ENCODE measurements at places on chromosomes 6 and 20. TPM values are rescaled to one million over a fixed set of nuclear protein-coding genes. Genes with fewer than 3 reads are reported as not detected.

DNA sequence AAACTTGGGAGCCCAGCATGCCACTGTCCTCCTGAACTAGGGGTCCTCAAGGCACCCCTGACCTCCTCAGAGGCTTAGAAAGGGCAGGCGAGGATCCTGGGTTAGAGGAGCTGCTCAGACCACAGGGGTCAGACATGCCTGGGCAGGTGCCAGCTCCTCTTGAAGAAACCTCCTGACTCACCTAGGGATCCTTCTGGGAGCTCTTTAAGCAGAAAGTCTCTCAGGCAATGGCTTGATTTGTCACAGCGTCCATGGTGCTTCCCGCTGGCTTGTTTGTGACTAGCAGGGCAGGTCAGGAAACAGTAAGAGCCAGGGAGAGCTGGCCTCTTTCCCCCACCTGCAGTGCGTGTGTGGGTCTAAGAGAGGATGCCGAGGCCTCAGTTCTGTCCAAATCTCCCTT lies 174.5 kb upstream of the SNX9 start:
- DNase-seq = no peak

DNA sequence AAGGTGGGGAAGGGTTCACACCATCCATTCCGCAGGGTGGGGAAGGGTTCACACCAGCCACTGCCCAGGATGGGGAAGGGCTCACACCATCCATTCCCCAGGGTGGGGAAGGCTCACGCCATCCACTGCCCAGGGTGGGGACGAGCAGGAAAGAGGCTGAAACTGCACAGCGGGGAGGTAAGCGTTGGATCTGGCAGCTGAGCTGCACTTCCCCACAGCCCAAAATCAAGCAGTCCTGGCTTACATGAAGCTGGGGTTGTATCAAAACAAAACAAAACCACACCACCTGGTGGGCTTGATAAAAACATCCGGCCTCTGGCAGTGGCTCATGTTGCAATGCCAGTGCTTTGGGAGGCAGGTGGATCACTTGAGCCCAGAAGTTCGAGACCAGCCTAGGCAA lies 268.5 kb downstream of the TAF4 start:
- DNase-seq = no peak

DNA sequence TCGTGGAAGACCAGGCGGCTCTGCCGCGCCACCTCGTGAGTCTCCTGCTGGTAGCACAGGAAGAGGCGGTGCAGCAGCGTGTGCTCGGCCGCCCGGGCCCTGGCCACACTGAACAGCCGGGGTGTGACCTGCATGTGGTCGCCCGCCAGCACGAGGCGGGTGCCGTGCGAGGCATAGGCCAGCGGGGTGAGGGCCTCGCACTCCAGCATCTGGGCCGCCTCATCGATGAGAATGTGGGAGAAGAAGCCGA lies 7.0 kb downstream of the HELZ2 start:
- DNase-seq = no peak

GRCh38 chr6:26022132-26022472 lies 59.5 kb downstream of the TRIM38 start:
- DNase-seq = peak; percentile 59

DNA sequence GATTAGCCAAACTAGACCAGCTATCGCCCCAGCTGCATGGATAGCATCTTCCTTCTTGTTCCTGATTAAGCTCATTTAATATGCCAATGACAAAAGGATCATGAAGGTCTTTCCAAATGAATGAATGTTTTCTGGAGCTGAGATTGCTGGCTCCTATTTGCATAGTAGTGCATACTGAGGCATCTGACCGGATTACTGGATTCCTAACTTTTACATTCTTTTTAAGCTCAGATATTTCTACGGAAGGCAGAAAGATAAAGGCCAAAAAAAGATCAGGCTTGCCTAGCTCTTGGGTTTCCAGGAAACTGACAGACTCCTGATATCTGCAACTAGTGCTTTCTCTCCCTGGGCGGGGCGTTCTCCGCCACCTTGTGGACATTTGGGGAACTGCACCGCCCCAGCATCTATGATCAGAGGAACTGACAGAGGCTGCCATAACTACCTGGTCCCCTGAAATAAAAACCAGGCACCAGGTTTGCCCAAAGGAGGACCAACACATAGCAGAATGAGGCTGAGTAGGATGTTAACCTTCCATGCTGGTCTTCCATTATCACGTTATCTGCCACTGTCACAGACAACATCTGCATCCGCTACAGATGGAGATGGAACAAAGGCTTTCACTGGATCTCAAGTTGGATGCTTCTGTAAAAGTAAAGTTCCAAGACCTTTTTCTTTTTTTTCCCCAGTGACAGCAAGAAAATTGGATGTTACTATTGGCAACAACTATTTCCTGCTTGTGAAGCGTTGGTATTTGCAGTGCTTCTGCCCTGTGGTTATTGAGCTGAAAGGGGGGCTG lies 33.2 kb downstream of the NT5E start:
- DNase-seq = no peak

- no peak for DNase-seq
These were observed 628 bp downstream of the RBM24 start for GRCh38 chr6:17281497-17282481.

- DNase-seq = no peak
These were observed 827.7 kb downstream of the MAFB start for GRCh38 chr20:39861381-39861780.

GRCh38 chr6:134523051-134523450 lies 205.1 kb upstream of the SGK1 start:
- DNase-seq = no peak

GRCh38 chr6:11241793-11242201 lies 9.3 kb upstream of the NEDD9 start:
- no peak for DNase-seq

DNA sequence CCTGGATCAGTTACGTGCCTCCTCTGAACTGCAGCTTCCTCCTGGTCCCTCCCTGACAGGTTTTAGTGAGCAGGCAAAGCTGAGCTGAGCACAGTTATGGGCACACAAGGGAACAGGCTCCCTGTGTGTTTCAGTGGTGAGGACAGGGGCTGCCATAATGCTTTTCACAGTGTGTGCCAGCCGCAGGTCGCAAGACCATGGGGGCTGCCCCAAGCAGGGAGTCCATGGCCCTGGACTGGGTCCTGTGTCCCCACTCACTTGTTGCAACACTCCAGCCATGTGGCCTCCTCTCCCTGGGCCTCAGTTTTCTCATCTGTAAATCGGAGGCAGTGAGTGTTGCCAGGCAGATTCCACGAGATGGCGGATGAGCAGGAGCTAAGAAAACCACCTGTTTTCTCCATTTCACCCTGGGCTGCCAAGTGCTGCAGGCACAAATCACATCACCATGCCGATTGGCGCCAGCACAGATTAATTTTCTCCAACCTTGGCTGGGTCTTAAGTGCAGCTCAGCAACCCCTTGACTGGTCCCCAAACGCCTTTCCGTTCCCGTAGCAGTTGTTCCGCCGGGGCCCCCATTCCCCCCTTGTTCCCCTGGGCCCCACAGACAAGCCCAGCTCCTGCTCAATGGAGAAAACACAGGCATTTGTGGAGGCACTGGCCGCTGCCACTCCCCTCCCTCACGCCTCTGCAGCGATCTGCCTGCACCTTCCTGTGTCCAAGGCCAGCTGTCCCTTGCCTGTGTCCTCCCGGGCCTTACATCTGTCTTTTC lies 57.1 kb upstream of the NNAT start:
- DNase-seq = no peak

DNA sequence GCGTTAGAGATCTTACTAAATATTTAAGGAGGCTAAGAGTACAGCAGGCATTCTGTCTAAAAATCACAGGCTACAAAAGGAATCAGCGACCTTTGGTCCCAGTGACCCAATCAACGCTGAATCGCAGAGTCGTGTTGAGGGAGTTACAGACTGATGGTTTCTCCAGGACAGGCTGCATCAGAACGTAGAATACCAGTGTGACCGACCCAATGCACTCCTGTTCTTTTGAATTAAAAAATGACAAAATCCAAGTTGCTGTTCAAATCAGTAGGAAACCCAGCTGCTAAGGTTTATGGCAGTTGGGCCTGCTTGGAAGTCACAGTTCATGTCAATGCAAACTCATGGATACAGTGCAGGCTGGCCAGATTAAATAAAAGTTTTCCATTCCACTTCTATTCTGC lies 155.8 kb upstream of the AFDN start:
- no peak for DNase-seq

DNA sequence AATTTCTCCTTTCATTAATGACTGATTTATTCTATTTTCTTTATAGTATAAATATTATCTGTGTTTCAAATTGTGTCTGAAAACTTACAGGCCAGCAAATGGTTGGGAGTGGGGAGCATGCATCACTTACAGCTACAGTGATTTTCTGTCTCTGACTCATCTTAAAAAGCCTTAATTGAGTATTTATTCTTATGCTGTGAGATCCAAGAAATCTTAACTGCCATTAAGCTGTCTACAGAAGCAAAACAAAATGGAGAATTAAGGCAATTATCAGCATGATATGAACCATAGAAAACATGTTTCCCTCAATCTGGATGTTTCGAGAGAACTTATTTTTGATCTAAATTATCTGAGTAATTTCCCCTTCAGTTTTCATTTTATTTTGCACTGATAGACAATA lies 831.2 kb downstream of the KIF16B start:
- no peak for DNase-seq

GRCh38 chr6:161557333-161558107 lies 283.7 kb upstream of the AGPAT4 start:
- no peak for DNase-seq

- DNase-seq = peak; percentile 8
These were observed 107.0 kb downstream of the CD83 start for GRCh38 chr6:14224359-14225103.

GRCh38 chr6:31620586-31621319 lies at the start of gene PRRC2A:
Gene PRRC2A, plus strand, starts transcription at chr6:31620715. Its CDS starts 2,075 bp downstream, at chr6:31622790.
- no peak for DNase-seq

DNA sequence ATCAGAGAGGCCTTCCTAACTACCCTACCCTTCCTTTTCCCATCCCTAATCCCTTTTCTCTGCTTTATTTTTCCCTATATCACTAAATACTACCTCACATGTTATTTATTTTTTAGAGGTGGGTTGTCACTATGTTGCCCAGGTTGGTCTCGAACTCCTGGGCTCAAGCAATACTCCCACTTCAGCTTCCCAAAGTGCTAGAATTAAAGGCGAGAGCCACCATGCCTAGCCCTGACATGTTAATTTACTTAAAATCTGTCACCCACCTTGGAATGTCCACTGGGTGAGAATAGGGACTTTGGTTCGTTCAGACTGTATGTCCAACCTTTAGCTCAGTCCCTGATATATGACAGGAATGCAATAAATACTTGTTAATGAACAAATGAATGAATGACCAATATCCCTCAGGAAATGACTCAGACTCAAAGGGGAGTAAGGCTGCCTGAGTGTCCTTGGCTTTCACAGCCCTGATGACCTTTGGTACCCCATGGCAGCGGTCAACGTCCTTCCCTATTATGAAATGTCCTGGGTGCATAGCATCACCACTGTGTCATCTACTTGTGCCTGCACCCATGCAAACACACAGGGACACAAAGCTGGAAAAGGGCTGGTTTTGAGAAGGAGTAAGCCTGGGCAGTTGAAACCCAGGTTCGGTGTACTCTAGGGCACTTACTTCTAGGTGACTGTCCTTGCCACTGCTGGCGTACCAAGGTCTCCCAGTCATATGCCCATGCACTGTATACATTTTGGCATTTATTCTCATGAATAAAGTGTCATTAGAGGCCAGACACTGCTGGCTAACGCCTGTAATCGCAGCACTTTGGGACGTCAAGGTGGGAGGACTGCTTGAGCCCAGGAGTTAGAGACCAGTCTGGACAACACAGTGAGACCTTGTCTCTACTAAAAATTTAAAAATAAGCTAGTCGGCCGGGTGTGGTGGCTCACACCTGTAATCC lies 26.5 kb downstream of the BCL2L1 start:
- DNase-seq = no peak

- no peak for DNase-seq
These were observed 298.3 kb upstream of the SASH1 start for GRCh38 chr6:148044261-148044751.

GRCh38 chr20:56637576-56637975 lies 8.5 kb downstream of the TFAP2C start:
- no peak for DNase-seq

DNA sequence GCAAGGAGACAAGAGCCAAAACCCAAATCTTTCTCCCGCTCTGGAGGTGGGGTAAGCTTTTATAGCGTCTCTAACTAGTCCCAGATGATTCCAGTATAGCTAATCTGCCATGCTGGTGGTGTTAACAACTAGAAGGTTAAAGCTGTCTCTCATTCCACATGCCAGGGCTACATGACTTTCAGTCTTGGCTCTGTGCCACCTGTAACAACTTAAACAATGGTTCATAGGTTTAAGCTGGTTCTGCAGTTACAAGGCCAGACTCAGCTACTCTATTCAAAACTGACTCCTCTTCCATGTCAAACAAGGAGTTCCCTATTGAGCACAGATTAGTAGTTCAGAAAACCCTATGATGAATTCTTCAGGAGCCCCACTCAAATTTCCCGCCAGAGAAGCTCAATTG lies 128.9 kb downstream of the ELOVL4 start:
- no peak for DNase-seq

Gene MOCS1
- 0.08 TPM for total RNA-seq

Gene DEFB132
- total RNA-seq = not detected

Gene ZNF335
- 25.0 TPM for total RNA-seq

Gene PCIF1
- 29.2 TPM for total RNA-seq

Gene RFX6
- total RNA-seq = not detected

Gene GSTA1
- 0.56 TPM for total RNA-seq

Gene RRBP1
- total RNA-seq = 50.0 TPM

Gene HDGFL1
- 1.1 TPM for total RNA-seq

Measured in GM12878 (cell line).